GM12891 (cell line): ENCODE measurements at places on chromosomes 11 and 22.

- DNase-seq: no peak
These were observed 248.0 kb downstream of the ST3GAL4 start for GRCh38 chr11:126603486-126603885.

- no peak for DNase-seq
These were observed 1.7 kb upstream of the HPX start for GRCh38 chr11:6442441-6442840.

DNA sequence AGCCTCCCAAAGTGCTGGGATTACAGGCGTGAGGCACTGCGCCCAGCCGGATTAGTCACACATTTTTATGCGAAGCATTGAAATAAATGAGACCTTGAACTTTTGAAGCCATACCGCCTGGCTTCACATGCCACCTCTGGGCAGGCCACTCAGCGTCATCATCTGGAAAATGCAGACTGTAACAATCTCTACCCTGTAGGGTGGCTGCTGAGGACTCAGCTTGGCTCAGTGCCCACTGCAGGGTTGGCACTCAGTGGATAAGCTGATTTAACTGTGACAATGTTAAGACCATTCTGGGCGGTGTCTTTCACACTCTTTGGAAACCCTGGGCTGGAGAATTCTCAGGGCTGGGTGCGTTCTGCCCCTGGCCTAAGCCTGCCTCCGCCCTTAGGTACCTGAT is 8.5 kb downstream of the SH3BP1 start:
- no peak for DNase-seq

DNA sequence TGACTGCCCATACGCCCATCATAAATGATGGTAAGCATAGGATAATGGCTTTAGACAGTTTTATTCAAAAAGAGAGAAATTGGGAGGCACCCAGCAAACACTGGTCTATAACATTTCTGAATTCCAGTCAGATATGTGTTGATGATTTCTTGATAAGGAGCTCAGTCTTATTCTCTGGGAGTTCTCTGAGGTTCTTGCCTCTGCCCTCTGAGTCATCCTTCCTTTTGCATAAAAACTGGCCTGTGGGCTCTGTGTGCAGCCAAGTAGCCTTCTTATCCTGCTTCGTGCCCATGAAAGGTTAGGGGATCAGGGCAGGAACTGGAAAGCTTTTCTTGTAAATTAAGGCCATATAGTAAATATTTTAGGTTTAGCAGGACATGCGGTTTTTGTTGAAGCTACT is 48.9 kb downstream of the FAR1 start:
- no peak for DNase-seq

GRCh38 chr11:2990617-2991451 is 1.3 kb downstream of the NAP1L4 start:
- no peak for DNase-seq

DNA sequence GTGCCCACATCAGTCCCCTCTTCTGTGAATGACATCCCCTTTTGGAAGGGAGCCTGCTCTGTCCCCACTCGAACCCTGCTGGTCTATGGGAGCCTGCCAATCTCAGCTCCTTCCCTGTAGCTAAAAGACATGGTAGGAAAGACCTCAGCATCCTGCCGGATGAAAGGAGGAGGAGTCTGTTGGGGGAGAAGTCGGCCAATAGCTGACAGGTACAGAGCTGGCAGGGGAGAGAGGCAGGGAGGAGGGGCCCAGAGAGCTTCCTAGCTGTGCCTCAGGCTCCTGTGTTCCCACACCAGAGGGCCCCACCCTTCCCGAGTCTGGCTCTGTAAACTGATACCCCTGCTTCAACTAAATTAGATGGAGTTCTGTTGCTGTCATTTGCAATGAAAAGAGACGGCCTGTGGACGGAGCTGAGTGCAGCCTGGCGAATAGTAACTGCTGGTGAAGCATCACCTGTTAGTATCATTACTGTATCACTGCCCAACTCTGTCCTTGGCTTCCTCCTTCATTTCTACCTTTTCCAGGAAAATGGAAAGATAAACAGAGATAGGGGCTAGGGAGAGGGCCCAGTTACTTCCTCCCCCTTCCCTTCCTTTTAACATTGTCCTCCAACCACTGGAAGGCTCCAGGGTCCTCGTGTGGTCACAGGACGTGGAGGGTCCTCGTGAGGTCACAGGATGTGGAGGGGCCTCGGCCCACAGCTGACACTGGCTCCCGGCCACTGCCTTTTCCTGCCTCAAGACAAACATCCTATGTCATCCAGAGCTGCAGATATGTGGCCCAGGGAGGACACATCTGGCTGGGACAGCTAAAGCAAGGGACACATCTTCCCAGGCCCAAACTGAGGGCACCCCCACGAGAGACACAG is 15.1 kb downstream of the FXYD6 start:
- no peak for DNase-seq
